ENCODE measurements at places on chromosomes 4 and X.

DNA sequence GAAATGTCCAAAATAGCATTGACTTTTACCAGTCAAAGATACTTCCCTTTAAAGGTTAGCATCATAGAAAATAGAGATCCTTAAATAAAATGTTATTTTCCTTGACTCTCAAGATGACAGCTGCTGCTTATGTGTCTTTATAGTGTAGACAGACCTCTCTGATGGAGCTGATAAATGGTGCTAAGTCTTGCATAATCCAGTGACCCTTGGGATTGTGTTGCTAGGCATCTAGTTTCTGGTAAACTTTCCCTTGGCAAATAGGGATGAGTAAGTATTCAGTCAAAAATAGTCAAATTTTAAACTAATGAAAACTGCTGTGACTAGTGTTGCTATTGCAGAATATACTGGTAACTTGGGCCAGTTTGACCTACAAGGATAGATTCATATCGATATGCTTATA is 53.6 kb downstream of the MBNL3 start:
- H3K4me3 ChIP-seq: no peak overlapping the region
- no peak for DNase-seq
- no peak overlapping the region for H3K27ac ChIP-seq

- H3K4me3 ChIP-seq: no peak overlapping the region
- H3K27ac ChIP-seq: no peak overlapping the region
- no peaks in the 10 kb centered on the region for H3K36me3 ChIP-seq
- no peaks in the 10 kb centered on the region for H3K27me3 ChIP-seq
- DNase-seq: no peak
These were observed 93.6 kb upstream of the PTPN13 start for GRCh38 chr4:86500527-86500926.

GRCh38 chr4:1082215-1083182 is 30.9 kb downstream of the RNF212 start:
- no peak overlapping the region for H3K4me3 ChIP-seq
- H3K36me3 ChIP-seq: no peaks in the 10 kb centered on the region
- H3K27ac ChIP-seq: peak overlapping the region; percentile 65

- DNase-seq: no peak
- H3K4me1 ChIP-seq: peaks cover 4% of the 10 kb centered on the region
- H3K27ac ChIP-seq: peak overlapping the region; percentile 17
- peak overlapping the region; percentile 62 for H3K4me3 ChIP-seq
- H3K27me3 ChIP-seq: no peaks in the 10 kb centered on the region
These were observed 654 bp upstream of the DDIT4L start for GRCh38 chr4:100190643-100191600.

DNA sequence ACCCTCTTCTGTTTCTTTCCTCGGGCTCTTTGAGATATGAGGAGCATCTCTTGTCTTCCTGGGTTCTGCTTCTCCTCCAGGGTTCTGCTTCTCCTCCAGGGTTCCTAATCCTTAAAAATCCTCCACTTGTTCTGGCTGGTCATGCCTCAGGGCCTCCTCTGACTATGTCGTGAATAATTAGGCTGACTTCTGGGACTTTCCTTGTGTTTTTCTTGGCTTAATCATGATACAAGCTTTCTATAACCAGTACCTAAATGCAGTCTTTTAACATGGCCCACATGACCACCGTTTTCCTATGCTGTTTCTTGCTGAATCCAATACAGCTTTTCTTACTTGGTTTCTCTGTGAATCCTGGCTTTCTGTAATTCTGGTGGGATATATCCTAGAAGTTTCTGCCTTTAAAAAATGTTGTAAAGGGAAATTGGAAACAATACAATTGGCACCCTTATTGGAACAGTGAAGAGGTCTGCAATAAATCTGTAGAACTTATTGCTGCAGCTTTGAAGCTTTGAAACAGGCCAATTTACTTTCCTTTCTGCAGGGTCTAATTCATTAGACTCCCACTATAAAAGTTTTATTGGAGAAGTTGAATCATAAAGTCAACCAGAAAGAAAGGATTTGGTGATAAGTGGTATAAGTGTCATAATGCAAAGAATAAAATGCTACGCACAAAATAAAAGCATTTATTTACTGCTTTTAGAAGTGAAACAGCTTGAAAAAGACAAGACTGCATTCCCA is 213.1 kb downstream of the UGT8 start:
- H3K36me3 ChIP-seq: no peaks in the 10 kb centered on the region
- no peak overlapping the region for H3K4me3 ChIP-seq
- H3K27ac ChIP-seq: no peak overlapping the region
- H3K27me3 ChIP-seq: no peaks in the 10 kb centered on the region

- peak within 1 kb of the TSS; percentile 58 for H3K4me3 ChIP-seq
- no peak for DNase-seq
- H3K36me3 ChIP-seq: peaks cover 15% of the 10 kb centered on the region
- peak within 1 kb of the TSS; percentile 97 for H3K27ac ChIP-seq
- H3K27me3 ChIP-seq: no peaks in the 10 kb centered on the region
These were observed at the start of gene ARHGAP4 for GRCh38 chrX:153925739-153926551. Gene ARHGAP4, minus strand, starts transcription at chrX:153926264. Its CDS starts 62 bp downstream, at chrX:153926202.

DNA sequence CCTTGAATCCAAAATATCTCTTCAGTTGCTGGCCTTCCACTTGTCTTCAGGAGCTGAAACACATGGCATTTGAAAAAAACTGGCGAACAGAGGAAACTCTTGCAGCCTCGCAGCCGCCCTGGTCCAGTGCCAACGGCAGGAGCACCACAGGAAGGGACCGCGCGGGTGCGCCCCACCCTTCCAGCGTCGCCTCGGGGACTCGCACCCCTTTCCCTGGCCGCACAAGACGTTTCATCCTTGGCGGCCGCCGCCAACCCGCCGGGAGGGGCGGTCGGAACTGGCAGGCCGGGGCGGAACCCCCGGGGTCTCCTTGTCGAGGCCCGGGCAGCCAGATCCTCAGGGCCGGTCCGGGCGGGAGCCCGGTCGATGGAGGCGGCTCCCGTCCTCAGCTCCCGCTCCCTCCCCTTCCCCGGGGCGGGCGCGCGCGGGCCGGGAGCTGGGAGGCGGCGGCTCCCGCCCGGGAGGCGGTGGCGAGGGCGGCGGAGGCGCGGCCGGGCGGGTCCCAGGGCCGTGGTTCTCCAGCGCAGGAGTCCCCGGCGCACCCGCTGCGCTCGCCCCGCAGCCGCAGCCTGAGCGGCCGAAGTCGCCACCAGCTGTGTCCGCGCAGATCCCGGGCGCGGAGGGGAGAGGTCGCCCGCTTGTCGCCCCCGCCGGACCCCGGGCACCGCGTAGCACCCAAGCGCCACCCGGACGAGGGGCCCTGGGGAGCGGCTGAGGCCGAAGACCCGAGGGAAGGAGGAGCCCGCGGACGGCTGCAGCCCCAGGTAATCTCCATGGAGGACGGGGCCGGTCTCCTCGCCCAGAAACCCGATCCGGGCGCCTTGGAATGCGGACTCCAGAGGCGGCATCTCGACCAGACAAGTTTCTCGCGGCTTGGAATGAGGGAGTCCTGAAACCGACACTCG is 886 bp upstream of the NDST3 start:
- peaks cover 16% of the 10 kb centered on the region for H3K4me1 ChIP-seq
- H3K27ac ChIP-seq: no peak overlapping the region
- peak overlapping the region; percentile 27 for H3K4me3 ChIP-seq
- no peak for DNase-seq
- H3K27me3 ChIP-seq: no peaks in the 10 kb centered on the region

GRCh38 chr4:71380788-71381187 is 42.0 kb downstream of the SLC4A4 start:
- no peak overlapping the region for H3K27ac ChIP-seq
- H3K36me3 ChIP-seq: no peaks in the 10 kb centered on the region
- no peak for DNase-seq
- no peaks in the 10 kb centered on the region for H3K27me3 ChIP-seq
- H3K4me1 ChIP-seq: no peaks in the 10 kb centered on the region

GRCh38 chrX:66015900-66016689 is 23.8 kb downstream of the VSIG4 start:
- H3K36me3 ChIP-seq: no peaks in the 10 kb centered on the region
- H3K4me3 ChIP-seq: peak overlapping the region; percentile 43
- no peaks in the 10 kb centered on the region for H3K4me1 ChIP-seq
- H3K27me3 ChIP-seq: no peaks in the 10 kb centered on the region

DNA sequence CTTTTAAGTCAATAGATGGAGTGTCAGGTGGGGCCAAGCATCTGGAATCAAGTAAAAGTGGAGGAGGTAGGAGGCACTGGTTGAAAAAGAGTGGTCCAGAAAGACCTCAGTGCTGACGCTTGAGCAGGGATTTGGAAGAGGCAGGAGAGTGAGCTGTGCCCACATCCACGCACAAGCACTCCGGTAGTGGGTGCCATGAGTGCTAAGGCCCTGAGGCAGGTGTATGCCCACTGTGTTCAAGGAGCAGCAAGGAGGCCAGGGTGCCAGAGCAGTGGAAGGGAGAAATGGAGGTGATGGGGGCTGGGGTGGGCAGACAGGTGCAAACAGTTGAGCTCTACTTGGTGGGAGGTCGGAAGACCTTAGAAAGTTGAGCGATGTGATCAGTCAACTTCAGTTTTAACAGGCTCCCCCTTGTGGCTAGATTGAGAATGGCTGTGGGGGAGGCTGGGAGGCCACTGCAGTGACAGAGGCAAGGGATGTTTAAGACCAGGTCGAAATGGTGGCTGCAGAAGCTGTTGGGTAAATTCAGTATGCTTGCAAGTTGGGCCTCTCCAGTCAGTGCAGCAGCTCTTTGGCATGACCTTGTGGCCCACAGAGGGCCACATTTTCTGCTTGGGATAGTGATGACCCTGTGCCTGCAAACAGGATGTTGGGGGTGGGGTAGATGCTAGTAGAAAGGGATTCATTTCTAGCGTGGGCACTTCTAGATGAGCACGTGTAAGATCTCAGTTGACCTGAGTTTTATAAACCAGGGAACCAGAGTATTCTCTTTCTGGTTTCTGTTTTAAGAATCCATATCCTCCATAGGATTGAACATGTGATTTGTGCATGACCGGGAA is 12.7 kb downstream of the TKTL1 start:
- H3K27ac ChIP-seq: no peak overlapping the region
- no peaks in the 10 kb centered on the region for H3K36me3 ChIP-seq
- H3K27me3 ChIP-seq: no peaks in the 10 kb centered on the region
- H3K4me3 ChIP-seq: no peak overlapping the region
- no peak for DNase-seq

DNA sequence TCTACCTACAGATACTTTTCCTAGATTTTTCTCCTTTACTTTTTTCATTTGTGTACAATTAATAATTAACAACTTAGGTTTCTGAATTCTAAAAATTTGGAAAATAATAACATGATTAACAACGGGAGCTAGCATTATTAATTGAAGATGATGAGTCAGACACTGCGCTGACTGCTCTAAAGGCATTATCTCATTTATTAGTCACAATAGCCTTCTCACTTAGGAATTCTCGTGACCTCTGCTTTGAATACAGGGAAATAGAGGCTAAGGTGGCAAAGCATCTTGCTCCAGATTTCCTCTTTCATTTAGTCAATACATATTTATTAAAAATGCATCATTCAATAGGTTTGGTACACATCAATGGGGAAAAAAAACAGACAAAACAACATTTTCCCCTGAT is 441.3 kb downstream of the PCDH18 start:
- no peaks in the 10 kb centered on the region for H3K27me3 ChIP-seq
- no peak overlapping the region for H3K4me3 ChIP-seq
- no peaks in the 10 kb centered on the region for H3K36me3 ChIP-seq
- H3K4me1 ChIP-seq: no peaks in the 10 kb centered on the region
- no peak overlapping the region for H3K27ac ChIP-seq
- no peak for DNase-seq

DNA sequence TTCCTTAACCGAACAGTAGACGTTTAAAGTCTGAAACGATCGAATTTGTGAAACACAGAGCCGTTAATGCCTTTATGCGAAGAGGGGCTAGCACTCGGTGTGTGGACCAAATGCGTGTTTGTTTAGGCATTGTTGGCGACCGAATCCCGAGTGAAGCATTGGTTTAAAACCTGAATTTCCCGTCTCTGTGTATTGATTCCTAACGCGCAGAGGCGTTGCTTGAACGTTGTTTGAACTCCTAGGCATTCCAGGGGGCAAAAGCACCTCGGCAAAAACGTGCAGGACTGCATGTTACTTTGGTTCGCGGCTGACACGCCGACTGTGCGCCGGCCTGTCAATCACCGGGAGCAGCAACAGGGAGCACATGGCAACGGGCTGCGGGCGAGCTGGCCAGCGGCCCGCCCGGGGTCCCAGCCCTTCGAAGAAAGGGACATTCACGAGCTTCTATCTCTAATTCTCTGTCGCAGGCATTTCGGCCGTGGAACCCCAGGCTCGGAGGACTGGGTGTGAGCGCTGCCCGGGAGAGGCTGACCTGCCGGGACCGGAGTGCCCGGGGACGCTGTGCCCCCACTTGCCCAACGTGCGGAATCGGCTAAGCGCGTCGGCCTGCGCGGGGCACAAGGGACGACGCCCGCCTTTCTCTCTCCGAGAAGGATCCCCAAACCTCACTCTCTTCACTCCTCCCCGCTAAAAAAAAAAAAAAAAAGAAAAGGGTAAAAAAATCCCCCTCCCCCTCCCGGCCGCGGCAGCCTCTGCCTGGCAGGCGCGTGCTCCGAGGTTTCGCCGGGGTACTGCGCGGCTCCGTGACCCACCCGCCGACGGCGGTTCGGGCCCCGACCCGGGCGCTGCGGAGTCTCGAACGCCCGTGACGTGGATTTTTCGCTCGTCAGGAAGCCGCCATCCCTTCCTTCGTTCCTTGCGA is 810 bp downstream of the SPRY1 start:
- H3K4me3 ChIP-seq: peak overlapping the region; percentile 88
- no peaks in the 10 kb centered on the region for H3K36me3 ChIP-seq
- H3K27me3 ChIP-seq: no peaks in the 10 kb centered on the region
- no peaks in the 10 kb centered on the region for H3K4me1 ChIP-seq
- DNase-seq: no peak
- peak overlapping the region; percentile 93 for H3K27ac ChIP-seq

DNA sequence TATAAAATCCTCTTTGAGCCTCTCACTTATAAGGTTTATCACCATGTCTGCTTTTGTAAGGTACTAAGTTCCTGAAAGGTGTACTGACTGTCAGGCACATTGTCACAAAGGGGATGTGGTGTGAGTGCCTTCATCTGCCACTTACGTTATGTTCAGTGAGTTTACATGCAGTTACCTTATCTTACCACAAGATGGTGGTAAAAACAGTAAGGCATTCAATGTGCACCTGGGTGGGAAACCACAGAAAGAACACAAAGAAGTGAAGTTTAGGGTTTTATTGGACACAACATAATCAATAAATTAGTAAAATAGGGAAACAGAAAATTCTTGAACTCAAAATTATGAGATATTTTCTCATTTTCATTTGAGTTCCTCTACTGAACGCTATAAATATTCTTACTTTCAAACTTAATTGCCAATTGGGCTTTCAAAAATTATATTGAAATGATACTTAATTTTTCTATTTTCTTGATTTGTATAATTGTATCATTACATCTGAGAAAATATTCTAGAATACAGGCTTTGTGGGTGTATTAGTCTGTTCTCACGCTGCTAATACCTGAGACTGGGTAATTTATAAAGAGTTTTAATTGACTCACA is 650.8 kb downstream of the PCDH7 start:
- DNase-seq: no peak
- no peaks in the 10 kb centered on the region for H3K27me3 ChIP-seq
- no peak overlapping the region for H3K27ac ChIP-seq
- no peaks in the 10 kb centered on the region for H3K4me1 ChIP-seq
- H3K4me3 ChIP-seq: no peak overlapping the region

GRCh38 chrX:112800971-112801775 is 39.5 kb downstream of the AMOT start:
- no peak overlapping the region for H3K27ac ChIP-seq
- H3K4me1 ChIP-seq: no peaks in the 10 kb centered on the region
- H3K4me3 ChIP-seq: no peak overlapping the region
- no peaks in the 10 kb centered on the region for H3K36me3 ChIP-seq
- no peaks in the 10 kb centered on the region for H3K27me3 ChIP-seq
